ENCODE measurements at places on chromosomes 7 and 10.

GRCh38 chr10:27558612-27559020, 54.5 kb downstream of the RAB18 start:
- no peak for DNase-seq

DNA sequence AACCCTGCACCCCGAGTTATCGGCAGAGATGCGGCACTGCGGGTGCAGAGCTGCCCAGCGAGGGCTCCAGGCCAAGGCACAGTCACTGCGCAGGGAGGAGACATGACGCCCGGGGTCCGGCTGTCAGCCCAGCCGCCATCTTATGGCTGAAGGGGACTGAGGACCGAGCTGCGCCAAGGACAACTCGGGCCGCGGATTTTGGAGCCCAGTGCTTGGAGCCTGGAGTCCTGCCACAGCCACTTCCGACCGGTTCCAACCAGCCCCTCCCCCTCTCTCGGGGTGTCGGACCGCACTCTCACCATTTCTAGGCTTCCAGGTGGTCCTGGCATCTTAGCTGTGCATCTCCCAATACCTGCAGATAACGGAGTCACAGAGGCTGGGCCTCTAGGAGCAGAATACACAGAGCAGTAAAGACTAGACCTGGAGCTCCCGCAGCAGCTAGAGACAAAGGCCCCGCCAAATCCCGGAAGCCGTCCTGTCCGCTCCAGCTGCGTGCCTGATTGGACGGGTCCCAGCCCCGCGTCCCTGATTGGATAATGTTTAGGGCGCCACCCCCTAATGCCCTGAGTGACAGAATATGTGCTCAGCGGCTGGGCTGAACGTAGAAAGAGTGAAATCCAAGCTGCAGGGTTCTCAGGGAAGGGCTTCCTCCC, at the start of gene ZNF680:
ZNF680 (minus strand) TSS at position 446 of the 653 bp plus-strand sequence; CDS start at position 329, 117 bp downstream.
- DNase-seq: peak; percentile 62

DNA sequence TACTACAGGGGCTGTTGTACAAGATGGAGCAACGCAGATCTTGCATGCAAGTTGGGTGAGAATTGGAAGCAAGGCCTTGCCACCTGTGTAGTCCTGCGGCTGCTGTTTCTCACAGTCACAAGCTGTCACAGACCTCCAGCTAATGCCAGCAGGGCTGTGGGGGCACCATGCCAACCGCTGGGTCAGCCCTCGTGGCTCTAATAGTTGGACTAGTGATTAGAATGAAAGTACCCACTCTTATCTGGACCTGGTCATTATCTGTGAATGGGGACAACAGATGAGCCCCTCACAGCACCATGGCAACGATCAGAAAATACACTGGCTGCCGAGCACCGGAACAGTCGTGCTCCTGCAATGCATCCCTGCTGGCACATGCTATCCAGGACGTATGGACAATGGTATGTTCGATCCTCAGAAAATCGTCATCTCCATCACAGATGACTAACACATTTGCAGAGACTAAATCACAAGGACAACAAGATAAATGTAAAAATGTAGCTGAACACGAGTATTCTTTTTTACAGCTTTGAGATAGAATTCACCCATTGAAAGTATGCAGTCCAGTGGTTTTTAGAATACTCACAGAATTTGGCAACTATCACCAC, 80.4 kb upstream of the CALN1 start:
- no peak for DNase-seq

- DNase-seq: no peak
Measured at GRCh38 chr7:96778263-96778662, 68.6 kb upstream of the SEM1 start.

DNA sequence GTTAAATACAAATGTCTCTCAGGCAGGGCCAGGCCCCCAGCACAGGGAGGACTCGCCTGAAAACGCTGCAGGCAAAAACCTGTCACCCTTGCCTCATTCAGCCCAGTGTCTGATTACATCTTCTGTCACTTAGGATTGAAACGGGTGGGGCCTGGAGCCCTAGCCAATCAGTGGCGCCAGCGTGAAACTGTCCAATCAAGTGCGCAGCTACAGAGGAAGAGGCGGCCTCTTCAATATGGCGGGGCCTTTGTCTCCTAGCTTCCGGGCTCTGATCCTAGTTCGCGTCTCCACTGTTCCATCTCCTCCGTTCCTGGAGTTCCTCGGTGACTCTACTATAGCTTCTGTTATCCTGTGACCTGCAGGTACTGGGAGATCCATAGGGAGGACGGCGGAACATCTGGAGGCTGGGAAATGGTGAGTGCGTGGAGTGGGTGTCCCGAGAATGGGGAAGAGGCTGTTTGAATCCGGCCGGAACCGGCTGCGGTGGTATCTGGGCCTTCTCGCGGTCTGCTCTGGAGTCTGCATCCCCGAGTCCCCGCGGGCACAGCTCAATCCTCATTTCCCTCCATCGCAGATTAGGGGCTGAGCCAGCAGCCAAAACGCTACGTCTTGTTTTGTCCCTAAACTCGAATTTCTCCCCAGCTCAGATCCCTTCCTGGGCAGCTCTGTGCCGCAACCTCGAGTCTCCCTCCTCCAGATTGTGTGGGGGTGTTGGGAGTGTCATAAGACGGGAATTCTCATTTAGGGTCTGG, at the start of gene ZNF736:
ZNF736 (plus strand) TSS at position 222 of the 752 bp plus-strand sequence; CDS start at position 412, 190 bp downstream.
- peak; percentile 55 for DNase-seq

- DNase-seq: no peak
Measured at GRCh38 chr10:103574097-103575061, 80.9 kb downstream of the NEURL1 start.

DNA sequence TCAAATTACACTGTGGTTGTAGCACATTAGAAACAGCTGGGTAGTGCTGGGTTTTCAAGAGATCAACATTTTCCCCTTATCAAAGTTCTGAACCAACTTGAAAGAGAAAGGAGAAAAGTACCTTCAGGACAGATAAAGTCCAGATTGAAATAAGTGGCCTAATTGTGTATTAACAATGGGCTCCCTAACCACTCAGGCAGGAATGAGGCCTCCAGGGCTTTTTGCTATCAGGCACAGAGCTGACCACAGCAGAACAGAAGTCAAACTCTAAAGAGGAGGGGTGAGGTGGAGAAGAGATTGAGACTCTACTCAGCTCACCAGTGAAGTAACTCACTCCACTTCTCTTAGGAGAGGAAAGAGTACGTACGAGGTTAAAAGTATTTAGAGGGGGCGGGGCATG, 394.1 kb upstream of the PHF14 start:
- DNase-seq: no peak

- no peak for DNase-seq
Measured at GRCh38 chr7:2092279-2092678, 140.5 kb downstream of the MAD1L1 start.

DNA sequence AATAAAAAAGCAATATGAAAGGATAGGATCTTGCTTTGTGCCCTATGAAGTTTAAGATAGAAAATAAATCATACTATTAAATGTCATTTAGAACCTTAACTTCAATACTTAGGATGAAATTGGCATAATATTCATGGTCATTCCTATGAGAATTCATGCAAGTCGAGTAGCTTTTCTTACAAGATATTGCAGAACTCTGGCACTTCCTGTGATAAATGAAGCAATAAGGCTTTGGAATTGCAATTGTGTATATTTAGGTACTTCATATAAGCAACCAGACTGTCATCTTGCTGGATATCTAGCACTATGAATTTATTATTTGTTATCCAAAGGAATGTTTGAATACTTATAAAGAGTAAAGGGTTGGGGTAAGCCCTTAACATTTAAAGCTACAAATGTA, 116.5 kb downstream of the ZNF438 start:
- no peak for DNase-seq

DNA sequence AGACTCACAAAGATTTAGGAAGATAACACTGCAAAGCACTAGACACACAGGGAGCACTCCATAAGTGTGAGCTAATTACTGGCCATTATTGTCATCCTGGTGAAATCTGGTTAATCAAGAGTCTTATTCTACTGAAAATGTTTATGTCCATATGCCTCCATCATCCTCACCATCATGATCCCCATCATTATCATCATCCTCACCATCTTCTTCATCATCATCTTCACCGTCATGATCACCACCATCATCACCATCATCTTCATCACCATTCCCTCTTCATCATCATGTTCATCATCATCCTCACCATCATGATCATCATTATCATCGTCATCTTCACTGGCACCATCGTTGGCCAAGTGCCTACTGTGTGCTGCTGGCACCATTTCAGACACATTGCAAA, 76.3 kb upstream of the CARD11 start:
- DNase-seq: no peak

DNA sequence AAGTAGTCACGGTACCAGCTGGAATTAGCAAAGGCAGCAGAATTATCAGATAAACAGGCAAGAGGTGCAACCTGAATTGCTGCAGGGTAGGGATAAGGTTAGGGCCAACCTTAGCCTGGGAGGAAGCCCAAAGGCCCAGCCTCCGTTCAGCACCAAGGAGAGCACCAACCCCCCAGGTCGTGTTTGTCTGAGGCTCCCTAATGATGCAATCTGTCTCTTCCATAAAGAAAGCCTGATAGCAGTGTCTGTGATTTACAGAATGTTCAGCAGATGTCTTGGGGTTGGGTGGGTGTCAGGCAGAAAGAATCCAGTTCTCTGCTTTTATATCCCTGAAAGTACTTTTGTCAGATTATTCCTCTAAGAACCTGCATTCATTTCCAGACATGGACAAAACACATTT, 328.4 kb upstream of the AOAH start:
- no peak for DNase-seq

DNA sequence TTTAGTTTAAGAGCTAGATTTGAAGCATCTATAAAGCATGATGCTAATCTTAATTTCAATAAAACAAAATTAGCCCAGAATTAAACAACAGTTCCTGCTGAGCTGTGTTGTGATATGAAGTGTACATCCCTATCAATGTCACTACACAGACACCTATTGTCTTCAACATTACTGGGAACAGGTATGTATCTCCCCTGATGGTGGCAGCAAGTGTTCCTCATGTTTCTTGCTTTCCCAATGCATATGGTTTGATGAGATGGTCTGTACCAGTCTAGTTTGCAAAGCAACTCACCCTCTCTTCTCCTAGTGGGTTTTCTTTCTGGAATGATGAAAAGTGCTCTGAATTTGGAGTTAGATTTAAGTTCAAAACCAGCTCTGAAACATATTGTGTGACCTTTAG, 38.1 kb downstream of the TSPAN12 start:
- DNase-seq: no peak

GRCh38 chr7:128373606-128374005, 12.1 kb upstream of the PRRT4 start:
- DNase-seq: no peak

- DNase-seq: no peak
Measured at GRCh38 chr10:71605263-71605962, 114.2 kb downstream of the C10orf105 start.

DNA sequence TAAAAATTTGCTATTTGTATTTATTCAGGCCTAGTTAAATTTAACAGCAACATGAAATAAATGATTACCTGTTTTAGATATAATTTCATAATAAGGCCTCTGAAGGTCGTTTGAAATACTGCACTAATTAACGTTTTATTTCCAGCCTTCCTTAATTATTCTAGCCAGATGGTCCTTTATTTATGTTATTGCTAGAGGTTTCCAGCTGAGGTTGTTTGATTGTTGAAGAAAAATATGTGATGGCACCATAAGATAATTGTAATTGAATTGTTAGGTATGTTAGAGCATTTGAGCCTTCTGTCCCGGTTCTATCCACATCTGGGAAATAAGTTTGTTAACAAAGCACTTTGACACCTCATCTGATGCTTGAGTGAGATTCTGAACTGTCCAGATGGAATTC, 556.1 kb downstream of the ATRNL1 start:
- DNase-seq: no peak

Data from stimulated activated CD8-positive, alpha-beta memory T cell treated with anti-CD3 and anti-CD28 coated beads, Interleukin-15, amount 100 ng/mL, for 24 hours (primary cell).